ENCODE measurements at places on chromosomes 3 and 15.

DNA sequence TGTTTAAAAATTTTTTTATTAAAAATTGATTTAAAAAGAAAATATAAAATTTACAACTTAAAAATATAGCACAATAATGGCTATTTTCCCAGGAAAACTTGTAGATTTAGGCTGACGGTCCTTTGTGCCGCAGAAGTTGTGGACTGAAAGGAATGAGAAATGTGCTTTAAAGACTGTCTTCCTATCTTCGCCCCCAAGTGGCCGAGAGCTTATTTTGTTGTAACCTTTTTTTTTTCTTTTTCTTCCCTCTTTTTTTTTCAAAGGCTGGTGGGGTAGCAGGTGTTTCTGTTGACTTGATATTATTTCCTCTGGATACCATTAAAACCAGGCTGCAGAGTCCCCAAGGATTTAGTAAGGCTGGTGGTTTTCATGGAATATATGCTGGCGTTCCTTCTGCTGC, 15.5 kb downstream of the SLC25A26 start:
- DNase-seq = no peak

DNA sequence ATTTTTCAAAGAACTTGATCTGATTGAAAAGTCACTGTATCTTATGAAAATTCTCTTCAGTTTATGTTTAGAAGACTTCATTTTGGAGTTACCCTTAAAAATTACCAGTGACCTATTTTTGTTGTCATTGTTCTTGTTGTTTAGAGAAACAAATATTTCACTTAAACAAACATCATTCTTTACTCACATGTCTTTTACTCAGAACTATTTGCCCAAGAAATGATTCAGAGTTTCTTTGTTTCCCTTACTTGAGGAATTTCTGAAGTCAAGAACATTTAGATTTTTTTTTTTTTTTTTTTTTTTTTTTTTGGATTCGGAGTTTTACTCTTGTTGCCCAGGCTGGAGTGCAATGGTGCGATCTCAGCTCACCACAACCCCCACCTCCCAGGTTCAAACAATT, 259.6 kb upstream of the UBE2E1 start:
- DNase-seq = no peak

- no peak for DNase-seq
Measured at GRCh38 chr15:35279811-35280210, 194.7 kb upstream of the NANOGP8 start.

DNA sequence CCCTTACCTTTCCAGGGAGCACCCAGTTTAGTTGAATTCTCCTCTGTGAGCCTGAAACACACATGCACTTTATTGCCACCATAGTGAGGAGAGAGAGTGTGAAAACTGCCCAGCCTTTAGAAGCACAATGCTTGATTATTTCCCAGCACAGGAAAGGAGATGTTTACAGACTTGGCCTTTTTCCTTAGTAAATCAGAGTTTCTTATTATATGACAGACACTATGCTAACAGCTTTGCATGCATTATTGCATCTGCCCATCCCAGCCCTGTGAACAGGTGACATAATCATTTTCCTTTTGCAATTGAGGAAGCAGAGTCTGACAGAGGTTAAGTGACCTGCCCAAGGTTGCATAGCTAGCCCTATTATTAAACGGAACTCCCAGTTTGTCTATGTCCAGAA, 36.5 kb downstream of the CAPN3 start:
- DNase-seq = no peak

DNA sequence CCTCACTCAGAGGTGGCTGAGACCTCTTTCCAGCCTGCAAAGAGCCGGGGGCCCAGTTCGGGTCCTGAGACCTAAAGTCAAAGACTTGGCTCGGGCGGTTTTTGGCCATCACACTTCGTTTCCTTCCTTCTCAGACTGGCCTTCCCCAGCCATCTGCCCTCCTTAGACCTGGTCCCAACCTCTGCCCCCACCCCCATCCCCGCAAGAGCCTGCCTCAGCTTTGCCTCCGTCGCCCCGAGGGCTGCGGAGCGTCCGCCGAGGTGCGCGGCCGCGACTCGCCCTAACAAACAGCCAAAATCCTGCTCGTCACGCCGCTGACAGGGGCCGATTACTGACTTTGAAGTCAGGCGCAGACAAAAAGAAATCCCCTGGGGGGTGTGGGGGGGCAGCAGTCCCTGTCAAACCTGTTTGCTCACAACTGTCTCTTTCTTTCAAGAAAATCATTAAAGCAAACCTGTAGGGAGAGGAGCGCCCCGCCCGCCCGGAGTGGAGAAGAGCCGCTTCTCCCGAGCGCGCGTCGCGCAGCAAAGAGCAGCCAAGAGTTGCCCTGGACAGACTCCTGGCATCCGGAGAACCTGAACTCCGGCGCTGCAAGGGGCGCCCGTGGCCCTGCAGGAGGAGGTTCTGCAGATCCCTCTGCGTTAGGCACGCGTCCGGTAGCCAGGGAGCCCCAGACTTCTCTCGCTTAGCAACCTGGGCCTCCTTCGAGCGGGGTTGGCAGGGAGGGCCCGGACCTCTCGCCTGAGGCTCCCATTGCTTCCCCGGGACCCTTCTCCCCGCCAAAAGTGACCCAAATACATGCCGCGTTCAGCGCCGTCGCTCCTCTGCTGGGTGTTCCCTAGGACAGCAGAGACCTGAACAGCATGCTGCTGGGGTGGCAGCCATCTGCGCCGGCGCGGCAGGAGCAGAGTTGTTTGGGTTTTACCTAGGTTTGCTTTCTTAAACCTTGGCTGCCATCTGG, 4.5 kb downstream of the SOX14 start:
- DNase-seq = no peak
